HS-5 (cell line): ENCODE measurements at places on chromosomes 1 and 21.

DNA sequence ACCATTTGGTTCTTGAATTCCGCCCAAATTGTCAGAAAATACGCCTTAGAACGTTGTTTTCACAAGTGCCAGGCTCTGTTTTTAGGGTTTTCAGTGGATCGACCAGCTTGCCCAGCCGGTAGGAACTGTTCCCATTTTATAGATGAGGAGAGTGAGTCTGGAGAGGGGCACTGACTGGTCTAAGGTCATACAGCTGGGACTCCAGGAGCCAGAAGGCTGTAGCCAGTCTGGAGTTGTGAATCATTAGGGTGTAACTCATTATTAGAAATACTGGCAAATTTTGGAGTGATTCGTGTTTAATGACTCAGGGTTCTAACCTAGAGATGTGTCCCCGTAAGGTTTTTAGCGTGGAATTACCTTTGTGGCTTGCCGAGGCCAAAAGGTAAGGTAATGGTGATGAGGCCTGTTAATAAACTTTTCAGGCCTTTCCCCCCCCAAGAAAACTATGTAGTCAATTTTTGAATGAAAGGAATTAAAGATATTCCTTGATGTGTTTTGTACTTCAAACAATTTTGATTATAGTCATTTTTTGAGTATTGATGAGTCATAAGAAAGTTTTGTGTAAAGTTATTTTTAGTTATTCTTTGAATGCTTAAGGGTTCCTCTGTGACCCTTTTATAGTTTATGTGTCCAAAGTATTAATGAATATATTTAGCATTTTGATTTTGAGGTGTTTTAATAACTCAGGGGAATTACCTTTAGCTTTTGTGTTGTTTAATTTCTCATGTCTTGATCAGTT is 2.1 kb downstream of the DYRK1A start:
- DNase-seq, result no peak

- no peak for DNase-seq
Measured at GRCh38 chr1:224052772-224053171, 61.1 kb upstream of the FBXO28 start.

DNA sequence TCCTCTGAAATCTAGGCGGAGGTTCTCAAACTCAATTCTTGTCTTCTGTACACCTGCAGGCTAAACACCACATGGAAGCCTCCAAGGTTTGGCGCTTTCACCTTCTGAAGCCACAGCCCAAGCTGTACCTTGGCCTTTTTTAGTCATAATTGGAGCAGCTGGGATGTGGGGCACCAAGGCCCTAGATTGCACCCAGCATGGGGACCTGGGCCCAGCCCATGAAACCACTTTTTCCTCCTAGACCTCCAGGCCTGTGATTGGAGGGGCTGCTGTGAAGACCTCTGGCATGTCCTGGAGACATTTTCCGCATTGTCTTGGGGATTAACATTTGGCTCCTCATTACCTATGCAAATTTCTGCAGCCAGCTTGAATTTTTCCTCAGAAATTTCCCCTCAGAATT is 181.0 kb downstream of the TYW3 start:
- DNase-seq, result no peak

DNA sequence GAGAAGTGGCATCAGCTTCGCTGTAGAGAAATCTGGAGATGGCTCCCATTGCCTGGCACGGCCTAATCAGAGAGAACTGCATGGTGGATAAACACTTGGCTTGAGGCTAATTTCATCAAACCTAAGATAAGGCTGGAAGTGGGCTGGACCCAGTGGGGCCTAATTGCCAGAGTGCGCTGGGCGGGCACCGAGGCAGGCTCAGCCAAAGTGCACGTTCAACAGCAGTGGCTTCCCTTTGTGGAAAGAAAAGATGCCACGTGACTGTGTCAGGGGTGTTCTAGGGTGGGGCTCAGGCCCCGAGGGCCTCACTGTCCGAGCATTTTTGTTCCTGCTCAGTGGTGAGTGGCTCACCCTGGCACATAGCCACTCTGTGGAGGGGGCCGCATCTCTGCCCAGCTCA is 5.8 kb downstream of the PLCH2 start:
- DNase-seq, result no peak

- no peak for DNase-seq
Measured at GRCh38 chr1:183604038-183604808, 14.0 kb upstream of the NCF2 start.

DNA sequence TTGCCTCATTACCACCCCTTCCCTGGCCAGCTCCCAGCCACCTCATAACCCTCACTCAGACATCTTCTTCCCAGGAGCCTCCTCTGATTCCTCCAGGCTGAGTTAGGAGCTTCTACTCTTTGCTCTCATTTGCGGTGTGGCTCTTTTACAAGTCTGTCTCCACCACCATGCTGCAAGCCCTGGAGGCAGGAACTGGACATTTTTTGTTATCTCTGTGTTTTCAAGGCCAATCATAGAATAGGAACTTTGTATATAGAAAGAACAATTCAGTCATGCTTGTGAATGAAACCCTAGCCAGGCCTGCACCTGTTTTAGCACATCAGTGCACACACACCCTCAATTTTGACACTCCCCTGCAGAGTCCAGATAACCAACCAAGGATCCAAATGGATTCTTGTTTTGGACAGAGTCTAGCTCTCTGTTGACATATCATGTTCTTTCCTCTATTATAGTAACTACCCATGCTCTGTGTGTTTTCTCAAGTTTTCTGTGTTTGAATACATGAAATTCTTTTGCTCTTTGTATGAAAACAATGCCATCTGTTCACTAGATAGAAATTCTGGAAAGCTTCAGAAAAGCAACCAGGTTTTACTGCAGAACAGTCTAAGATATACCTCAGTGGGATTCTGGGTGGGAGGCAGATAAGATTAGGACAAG is 60.9 kb upstream of the ZNF648 start:
- no peak for DNase-seq

GRCh38 chr1:204723131-204723787 is 37.7 kb upstream of the LRRN2 start:
- DNase-seq, result no peak

- no peak for DNase-seq
Measured at GRCh38 chr1:23594927-23595353, 35.6 kb upstream of the ID3 start.
